ENCODE measurements at places on chromosomes 3 and 15.

DNA sequence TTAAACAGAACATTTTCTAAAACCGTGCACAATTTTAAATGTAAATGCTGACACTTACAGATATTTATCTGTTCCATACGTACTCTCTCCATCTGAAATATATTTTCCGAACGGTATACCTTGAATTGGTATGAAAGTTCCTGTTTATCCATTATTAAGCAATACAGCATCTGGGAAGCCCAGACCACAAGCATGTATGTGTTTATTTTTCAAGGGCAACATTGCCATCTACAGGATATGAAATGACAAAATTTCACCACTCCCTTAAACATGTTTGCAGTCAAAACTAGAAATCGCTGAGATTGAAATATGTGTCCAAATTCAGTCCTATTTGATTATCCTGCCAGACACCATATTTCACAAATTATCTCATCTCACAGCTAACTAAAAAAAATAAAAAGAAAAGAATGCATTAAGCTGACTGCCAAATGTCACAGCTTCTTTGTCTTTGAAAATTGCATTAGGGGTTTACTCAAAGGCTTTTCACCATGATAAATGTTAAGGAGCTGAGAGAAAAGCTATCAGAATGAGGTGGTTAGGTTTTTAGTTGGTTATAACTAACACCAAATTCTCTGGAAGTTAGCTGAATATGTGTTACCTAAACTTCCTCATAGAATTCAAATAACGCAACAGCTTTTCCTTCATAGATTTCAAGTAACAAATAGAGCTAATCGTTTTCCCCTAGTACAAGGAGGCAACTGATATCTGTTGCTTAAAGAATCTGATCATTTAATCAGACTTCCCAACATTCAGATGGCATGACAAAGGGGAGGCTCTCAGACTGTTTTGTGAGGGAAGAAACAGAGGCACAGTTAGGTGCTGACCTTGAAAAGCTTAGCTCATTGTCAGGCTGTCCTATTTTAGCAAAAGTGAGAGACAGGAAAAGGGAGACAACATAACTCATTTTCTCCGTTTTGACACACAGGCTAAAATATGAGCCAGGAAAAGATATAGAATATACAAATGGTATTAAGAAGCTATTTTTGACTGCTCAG is 533.1 kb downstream of the TBL1XR1 start:
- peak; percentile 35 for DNase-seq

DNA sequence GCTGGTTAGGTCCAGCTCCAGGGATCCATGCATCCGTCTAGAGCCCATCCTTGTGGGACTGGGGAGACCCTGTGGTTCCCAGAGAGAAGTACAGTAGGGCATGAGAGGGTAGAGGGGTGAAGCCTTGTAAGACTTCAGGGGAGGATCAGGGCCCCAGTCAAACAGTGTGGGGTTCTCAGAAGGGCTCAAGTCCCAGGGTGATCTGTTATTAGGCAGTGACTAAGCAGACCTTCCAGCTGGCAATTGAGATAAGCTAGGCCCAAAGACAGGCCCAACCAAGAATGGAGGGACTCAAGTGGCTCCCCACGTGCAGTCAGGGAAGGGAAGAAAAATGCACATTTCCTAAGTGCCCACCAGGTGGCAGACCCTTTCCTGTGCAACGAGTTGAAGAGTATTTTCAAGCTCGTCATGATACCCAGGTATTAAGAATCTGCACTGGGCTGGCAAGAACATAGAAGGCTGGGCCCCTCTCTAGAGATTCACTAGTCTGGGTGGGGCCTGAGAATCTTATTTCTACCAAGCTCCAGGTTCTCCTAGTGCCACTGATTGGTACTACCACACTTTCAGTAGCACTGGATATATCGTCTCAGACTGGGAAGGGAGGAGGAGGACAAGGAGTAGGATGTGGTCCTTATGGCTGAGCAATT is 240.8 kb downstream of the NR1D2 start:
- DNase-seq = no peak

DNA sequence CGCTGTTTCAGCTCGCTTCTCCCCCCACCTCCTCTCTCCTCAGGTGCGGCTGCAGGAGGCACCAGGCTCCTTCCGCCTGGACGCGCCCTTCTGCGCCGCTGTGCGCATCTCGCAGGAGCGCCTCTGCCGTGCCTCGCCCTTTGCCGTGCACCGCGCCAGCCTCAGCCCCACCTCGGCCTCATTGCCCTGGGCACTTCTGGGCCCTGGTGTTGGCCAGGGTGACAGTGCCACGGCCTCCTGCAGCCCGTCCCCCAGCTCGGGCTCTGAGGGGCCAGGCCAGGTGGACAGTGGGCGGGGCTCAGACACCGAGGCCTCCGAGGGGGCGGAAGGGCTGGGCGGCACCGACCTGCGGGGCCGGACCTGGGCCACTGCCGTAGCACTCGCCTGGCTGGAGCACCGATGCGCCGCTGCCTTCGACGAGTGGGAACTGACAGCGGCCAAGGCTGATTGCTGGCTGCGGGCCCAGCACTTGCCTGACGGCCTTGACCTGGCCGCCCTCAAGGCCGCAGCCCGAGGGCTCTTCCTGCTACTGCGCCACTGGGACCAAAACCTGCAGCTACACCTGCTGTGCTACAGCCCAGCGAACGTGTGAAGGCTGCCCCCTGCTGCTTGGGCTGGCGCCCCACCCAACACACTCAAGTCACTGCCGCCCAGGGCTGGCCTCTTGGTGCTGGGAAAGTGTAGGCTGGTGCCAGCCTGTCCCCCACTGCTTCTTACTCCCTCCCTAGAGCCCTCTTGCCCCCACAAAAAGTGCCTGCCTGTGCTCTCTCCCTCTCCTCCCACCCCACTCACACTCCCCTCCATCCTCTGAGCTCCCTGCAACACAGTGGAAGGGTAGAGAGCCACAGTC is 7.1 kb downstream of the ALG3 start:
- DNase-seq = no peak

- DNase-seq = no peak
Observed at GRCh38 chr3:48684480-48685143, 1.1 kb downstream of the NCKIPSD start.

GRCh38 chr15:39629906-39630305 is 49.0 kb downstream of the THBS1 start:
- no peak for DNase-seq

DNA sequence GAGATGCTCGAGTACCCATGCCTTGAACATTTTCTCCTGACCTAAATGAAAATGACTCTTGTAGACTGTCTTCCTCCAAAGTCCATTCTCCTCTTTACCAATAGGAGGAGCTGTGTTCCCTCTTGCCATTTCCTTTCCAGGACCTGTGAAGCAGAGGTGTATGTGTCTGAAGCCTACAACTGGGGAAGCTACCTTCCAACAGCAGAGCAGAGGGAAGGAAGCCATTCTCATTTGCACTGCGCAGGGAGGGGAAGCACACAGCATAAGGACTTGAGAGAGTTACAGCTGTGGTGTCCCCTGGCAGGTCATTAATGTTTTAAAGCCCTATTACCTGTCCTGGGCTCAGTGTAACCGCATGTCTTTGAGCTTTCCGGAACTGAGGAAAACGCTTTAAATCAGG is 38.7 kb downstream of the HSPBAP1 start:
- no peak for DNase-seq

DNA sequence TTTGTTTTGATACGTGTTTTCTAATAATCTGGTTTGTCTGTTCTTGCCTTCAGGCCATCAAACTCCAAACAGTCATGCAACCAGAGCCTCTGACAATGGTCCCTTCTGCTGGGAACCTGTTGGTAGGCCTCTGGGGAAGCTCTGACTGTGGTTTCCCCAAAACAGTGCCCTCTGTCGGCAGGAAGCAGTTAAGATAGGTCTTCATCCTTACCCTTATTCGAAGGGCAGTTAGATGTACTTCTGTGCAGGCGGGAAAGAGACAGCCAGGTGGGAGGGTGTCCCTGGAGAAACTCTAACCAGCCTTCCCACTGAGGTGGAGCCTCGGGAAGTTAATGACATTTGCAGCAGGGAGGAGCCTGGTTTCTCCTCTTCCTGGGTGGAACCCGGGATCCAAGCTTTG is 81.6 kb upstream of the CHMP2B start:
- no peak for DNase-seq

GRCh38 chr3:158313338-158313927 is 203.5 kb downstream of the RSRC1 start:
- peak; percentile 14 for DNase-seq

DNA sequence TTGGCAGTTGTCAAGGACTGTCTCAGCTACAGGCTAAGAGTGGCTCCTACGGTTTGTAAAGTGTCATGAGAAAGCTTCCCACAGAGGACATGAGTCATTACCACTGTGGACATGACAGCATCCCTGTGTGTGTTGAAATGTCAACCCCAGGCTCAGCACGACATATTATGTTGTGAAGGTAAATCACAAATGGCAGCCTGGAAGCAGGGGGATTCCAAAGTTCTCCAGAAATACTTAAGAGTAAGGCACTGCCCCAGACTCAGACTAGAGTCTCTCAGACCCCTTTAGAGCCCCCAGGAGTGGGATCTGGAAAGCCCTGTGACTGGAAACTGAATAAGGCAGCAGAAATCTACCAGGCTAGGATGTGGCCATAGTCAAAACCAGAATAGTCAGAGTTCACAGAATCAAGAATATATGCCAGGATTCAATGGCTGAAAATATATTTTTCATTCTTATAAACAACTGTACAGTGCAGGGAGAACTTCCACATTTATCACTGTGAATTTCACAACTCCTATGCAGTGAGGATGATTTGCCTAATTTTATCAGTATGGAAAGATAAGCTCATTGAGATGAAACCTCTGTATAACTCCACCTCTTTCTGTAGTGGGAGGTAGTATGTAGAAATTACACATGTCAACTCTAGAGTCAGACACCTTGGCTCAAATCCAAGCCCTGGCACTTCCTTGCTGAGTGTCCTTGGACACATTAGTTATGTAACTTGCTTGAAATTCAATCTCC is 237.1 kb upstream of the CFAP20DC start:
- DNase-seq = no peak

- DNase-seq = no peak
Observed at GRCh38 chr15:78312536-78312935, 13.1 kb upstream of the SKIC8 start.

- DNase-seq = no peak
Observed at GRCh38 chr15:98127586-98127985, 167.1 kb downstream of the ARRDC4 start.

GRCh38 chr3:176623468-176624150 is 573.7 kb downstream of the TBL1XR1 start:
- no peak for DNase-seq

DNA sequence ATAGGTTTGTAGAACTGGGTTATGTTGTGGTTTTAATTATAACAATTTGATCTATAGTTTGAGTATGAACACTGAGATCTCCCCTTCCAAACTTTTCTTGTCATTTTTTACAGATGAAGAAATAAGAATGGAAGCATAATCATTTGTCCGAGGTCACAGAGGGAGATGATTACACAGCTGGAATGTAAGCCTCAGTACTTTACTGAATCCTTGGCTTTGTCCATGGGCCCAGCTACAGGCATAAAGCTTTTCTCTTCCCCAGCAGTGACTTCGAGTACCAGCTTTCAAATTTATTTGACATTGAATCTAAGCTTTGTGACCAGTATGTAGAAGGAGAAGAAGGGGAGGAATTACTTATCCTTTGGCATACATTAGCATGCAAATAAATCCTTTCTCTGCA is 80.9 kb upstream of the DCBLD2 start:
- DNase-seq = no peak

DNA sequence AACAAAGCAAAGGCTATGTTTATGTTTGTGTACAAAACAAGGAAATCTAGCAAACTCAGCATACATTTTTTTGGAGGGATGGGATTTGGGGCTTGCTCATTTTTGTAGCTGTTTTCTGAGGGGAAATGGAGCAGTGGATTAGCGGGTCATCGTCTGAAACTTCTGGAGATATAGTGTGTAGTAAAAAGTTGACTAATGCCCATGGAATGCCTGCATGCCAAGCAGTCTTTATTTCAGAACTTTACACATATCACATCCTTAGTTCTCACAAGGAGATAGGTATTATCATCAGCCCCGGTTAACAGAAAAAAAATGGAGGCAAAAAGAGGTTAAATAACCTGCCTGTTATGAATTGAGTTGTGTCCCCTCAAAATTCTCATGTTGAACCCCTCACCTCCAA is 47.1 kb downstream of the ATP13A4 start:
- DNase-seq = no peak

Data from NCI-H1417 treated with DMSO at 0.1 percent for 48 hours (cell line).